ENCODE measurements at places on chromosomes 4 and X.

GRCh38 chr4:182338063-182338462 lies 94.9 kb downstream of the TENM3 start:
- DNase-seq = no peak

DNA sequence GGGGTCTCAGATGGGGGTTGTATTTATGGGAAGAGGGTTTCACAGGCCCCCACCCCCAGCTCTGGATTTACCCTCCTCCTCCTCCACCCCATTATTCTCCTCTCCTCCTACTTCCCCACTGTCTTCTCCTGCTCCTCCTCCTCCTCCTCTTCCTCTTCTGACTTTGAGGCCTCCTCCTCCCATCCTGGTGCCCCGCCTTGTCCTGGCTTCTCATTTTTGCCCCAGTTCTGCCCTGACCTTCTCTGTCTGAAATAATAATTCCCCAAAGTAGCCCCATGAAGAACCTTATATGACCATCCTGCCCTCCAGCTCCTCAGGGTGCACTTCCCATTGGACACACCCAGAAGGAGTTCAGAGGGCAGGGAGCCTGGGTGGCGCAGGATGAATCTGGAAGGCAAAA lies 351.4 kb upstream of the GATB start:
- DNase-seq = no peak

GRCh38 chr4:2281575-2282343 lies 19.9 kb upstream of the MXD4 start:
- peak; percentile 45 for DNase-seq

DNA sequence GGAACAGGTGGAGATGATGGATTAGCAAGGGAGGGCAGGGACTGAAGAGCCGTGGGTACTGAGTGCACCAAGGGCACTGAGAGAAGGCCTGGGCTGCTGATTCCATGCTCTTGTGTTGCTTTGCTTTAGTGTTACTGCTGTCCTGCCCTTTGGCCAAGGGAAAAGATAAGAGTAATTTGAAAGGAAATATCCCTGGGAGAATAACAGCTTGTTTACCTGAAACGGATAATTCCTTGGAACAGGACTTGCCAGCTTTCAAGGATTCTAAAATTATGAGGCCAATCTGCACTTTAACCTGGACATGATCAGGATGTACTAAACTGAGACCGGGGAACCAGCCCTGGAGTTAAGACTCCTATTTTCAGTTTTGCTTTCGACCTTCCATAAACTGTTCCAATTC lies 20.4 kb downstream of the FAM9C start:
- DNase-seq = no peak

DNA sequence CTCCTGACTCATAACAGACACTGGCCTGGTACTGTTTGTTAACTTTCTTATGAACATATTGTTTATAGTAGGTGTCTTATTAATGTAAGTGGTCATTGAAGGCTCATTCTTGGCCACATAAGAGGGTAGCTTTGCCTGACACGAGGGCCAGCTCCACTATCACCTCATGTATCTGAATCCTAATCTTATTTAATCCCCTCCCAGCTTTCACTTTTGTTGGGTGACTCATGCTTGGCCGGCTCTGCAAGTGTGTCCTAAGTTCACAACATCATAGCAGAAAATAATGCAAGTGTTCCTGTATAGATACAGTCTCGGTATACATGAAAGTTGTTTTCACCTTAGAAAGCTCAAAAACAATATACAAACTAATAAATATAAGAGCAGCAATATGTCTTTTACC lies 283.8 kb downstream of the IQCM start:
- no peak for DNase-seq

- DNase-seq = peak; percentile 87
Observed at GRCh38 chrX:71622576-71623450, 4.5 kb upstream of the CXCR3 start.

- DNase-seq = no peak
Observed at GRCh38 chr4:33116871-33117270, 2396.7 kb downstream of the PCDH7 start.

DNA sequence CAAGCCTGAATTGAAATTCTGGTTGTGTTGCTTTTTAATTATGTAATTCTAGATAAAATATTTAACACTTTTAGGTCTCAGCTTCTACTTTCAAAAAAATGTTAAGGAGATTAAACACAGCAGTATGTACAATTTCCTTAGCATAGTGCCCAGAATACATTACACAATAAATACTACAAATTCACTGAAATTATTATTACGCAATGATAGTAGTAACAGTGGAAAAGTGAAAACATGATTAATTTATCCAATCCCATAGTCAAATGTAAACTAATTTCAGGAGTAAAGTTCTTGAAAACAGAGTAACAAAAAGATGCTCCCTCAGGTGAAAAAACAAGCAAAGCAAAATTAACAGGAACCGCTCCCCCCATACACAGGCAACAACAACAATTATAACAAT lies 1915.4 kb downstream of the STIM2 start:
- no peak for DNase-seq

DNA sequence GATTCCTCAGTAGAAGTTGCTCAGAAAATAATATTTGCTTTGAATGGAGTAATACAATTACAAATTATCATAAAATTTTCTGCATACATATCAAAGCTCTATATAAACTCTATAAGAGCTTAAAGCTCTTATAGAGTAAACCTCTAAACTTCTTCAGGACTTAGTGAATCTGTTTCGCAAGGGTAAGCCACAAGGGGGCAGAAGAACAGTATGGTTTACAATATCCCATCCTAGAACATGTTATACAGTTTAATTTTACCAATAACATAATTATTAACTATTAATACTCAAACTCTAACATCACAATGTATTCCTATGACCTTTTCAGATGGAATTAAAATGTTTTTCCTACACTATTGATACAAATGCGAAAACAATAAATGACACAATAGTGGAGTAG lies 33.8 kb upstream of the SPANXN1 start:
- DNase-seq = no peak

DNA sequence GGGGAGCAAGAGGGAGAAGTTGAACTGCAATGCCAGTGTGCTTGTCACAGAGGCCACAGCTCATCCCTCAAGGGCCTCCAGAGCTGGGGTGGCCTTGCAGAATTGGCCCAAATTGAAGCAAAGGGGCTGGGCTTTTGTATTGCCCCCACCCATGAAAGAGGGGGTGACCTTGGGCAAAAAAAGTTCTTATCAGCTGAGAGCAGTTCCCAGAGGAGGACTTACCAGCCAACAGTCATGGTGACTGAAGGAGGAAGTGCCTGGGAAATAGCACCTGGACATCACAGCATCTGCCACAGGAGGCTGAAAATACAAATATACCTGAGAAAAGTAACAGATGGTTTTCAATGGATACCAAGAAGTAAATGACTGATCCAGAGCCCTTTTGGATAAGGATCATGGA lies 262.4 kb downstream of the MID1IP1 start:
- no peak for DNase-seq

DNA sequence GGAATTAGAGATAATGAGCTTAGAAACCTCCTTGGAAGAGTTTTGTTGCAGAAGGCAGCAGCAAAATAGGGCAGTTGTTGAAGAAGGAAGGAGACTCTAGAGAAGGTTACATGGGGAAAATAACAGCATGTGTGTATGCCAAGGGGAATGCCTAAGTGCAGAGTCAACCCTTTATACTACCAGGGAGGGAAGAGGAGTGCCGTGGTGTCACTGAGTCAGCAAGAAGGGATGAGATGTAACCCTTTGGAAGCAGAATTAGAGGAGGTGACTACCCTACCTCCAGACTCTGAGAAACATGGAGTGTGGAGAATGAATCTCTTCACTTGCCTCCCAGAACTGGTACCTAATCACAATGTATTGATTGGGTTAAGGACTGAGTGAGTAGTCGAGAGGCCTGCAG lies 6.7 kb upstream of the GABRE start:
- DNase-seq = no peak

DNA sequence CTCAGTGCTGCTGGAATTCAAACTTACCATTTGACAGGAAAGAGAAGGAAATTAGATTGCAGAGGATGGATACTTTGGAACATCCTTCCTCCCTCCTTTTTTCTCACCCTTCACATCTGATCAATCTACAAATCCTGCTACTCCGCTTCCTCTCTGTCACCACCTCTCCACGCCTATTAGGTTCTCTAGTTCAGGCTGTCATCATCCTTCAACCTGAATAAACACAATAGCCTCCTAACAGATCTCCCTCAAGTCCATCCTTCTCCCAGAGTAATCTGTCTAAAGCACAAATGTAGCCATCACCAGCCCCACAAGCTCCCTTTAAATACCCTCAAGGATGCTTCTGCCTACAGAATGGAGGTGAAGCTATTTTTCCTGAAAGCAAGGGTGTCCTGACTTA lies 20.0 kb upstream of the SLAIN2 start:
- DNase-seq = no peak

GRCh38 chrX:11081511-11081910 lies 29.6 kb upstream of the HCCS start:
- no peak for DNase-seq

DNA sequence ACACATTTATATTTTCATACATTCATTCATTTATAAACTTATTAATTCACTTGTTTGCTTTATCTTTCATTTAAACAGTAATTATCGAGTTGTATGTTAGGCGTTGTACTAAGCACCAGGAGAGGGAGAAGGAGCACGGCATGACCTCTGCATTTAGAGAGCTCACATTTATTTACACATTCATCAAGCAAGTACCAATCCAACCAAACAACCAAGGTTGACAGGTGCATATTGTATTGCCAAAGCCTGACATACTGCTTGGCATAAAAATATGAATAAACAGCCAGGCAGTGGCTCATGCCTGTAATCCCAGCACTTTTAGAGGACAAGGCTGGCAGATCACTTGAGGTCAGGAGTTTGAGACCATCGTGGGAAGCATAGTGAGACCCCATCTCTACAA lies 37.0 kb upstream of the CLNK start:
- DNase-seq = no peak

DNA sequence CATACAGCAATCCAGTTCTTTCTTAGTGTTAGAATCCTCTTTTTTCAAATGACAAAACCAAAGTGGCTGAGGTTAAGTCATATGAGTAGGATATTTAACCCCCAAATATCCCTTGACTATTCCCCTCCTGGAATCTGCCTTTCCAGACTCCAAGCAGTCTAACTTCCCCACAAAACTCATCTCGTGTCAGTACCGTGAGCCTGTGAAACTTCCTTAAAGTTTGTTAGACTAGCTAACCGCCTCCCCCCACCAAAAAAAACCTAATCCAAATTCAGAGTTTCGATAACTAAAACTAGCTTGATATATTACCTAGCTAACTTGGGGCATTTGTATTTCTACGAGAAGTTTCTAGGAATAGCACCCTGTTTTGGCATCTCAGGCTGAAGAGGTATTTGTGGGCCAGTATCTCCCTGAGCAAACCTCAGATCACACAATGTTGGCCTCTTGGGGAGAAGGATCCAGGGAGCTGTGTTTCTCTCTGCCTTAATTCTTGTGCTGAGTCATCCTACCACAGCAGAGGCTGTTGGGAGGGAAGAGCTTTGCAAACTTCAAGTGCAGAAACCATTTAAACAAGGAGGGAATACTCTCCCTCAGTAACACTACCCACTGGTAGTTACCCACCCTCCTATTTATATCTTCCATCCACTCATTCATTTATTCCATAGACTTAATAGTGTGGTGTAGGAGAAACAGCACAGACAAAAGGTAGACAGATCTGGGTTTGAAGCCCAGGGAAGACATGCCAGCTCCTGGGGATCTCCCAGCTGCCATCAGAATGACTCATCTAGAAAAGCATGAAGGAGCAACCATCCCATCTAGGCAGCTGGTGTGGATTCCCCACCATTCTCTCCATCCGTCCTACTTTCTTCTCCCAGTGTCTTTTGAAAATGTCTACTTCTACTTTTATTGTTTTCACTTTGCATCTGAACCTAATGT lies 39.3 kb upstream of the TXK start:
- DNase-seq = no peak

GRCh38 chr4:13611283-13611842 lies 16.2 kb downstream of the BOD1L1 start:
- DNase-seq = no peak

DNA sequence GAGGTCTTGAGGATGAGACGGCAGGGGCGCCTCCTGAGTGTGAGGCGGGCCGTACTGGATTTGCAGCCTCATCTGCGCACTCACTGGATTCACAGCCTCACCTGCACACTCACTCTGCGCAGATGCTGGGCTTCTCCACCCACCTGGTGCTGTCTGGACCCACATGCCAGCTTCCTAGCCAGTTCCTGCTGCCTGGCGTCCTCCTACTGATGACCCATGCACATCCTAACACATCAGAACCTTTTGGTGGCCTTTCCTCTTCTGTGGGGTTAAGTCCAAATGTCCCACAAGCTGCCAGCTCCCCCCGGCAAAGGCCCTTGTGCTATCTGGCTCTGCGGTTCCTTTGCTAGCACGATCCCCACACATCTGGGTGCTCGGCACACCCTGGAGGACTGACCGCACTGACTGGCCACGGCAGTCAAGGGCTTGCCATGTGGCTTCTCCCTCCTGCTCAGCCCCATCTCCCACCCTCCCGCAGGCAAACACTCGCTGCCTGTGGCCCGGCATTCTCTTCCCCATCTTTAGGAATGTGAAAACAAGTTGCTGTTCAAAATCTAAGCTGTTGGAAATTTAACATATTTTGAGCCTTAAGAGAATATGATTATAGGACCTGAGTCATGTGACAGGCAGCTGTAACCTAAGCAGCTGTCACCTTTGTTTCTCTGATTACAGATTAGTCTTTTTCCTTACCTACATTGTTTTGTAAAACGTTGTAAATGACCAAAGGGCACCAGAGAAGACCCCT lies 39.4 kb upstream of the AFAP1 start:
- DNase-seq = no peak

DNA sequence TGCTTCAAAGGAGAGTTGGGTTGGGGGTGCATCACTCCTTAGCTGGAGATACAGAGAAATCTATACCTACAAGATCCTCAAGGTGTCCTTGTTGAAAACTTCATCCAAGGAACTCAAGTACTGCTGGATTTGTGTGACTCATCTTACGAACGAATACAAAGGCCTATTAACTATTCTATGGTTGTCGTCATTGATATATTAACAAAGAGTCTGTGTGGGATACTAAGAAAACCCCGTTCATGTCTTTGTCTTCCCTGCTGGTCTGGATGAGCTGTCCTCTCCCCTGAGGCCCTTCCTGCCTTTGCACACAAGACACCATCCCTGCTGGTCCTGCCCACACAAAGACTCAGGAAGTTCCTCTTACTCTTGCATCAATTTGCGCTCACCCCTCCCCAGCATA lies 54.9 kb upstream of the IRF2 start:
- no peak for DNase-seq
